Esophagus muscularis mucosa (tissue), 4 donors: ENCODE measurements at places on chromosomes 6 and 20. TPM values are rescaled to one million over a fixed set of nuclear protein-coding genes. Genes with fewer than 3 reads are reported as not detected.

The VTA1 gene
- 25.7 TPM for total RNA-seq

DNA sequence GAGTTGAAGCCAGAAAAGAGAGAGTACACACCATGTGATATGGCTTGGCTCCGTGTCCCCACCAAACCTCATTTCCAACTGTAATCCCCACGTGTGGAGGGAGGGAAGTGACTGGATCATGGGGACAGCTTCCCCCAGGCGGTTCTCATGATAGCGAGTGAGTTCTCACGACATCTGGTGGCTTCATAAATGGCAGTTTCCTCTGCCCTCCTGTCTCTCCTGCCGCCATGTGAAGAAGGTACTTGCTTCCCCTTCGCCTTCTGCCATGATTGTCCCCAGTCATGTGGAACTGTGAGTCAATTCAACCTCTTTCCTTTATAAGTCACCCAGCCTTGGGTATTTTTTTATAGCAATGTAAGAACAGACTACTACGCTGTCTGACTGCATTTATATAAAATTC lies 40.3 kb downstream of the TAF4 start:
- no peak overlapping the region for H3K4me3 ChIP-seq
- H3K27ac ChIP-seq = peak overlapping the region; percentile 17
- no peak for DNase-seq
- H3K4me1 ChIP-seq = peaks cover 67% of the 10 kb centered on the region
- H3K27me3 ChIP-seq = no peaks in the 10 kb centered on the region

DNA sequence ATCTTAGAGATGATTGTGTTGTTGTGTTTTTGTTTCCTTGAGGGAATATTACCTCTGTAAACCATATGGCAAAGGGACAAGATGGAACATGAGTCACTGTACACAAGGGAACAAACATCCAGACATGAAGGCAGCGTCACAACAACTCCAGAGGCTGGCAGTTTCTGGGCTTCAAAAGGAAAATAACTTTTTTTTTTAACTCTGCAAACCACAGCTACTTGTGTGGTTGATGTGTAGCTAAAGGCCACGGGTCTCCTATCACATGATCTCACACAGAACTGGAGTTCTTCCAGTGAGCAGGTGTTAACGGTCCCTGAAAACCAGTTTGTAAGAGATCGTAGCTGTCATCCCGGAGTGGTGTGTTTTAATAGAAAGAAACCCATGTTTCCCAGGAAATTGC lies 33.2 kb upstream of the HBS1L start:
- H3K36me3 ChIP-seq = no peaks in the 10 kb centered on the region
- no peaks in the 10 kb centered on the region for H3K4me1 ChIP-seq
- H3K27me3 ChIP-seq = no peaks in the 10 kb centered on the region
- H3K4me3 ChIP-seq = no peak overlapping the region

GRCh38 chr20:45909817-45910669 lies 1.9 kb downstream of the PLTP start:
- peak overlapping the region; percentile 57 for H3K4me3 ChIP-seq
- peaks cover 14% of the 10 kb centered on the region for H3K27me3 ChIP-seq
- H3K4me1 ChIP-seq = peaks cover 18% of the 10 kb centered on the region
- peak overlapping the region; percentile 81 for H3K27ac ChIP-seq

- H3K27ac ChIP-seq = no peak overlapping the region
- H3K27me3 ChIP-seq = no peaks in the 10 kb centered on the region
- DNase-seq = no peak
- H3K36me3 ChIP-seq = no peaks in the 10 kb centered on the region
- H3K4me1 ChIP-seq = no peaks in the 10 kb centered on the region
- no peak overlapping the region for H3K4me3 ChIP-seq
Measured at GRCh38 chr20:53468587-53468986, 125.1 kb downstream of the ZNF217 start.

The PPP1R14C gene
- 0.40 TPM for total RNA-seq

- peaks cover 10% of the 10 kb centered on the region for H3K4me1 ChIP-seq
- no peaks in the 10 kb centered on the region for H3K36me3 ChIP-seq
- H3K27ac ChIP-seq = no peak overlapping the region
- no peak overlapping the region for H3K4me3 ChIP-seq
- H3K27me3 ChIP-seq = no peaks in the 10 kb centered on the region
Measured at GRCh38 chr6:113181164-113181563, 676.0 kb upstream of the MARCKS start.

- no peaks in the 10 kb centered on the region for H3K27me3 ChIP-seq
- no peak overlapping the region for H3K27ac ChIP-seq
- H3K36me3 ChIP-seq = no peaks in the 10 kb centered on the region
- H3K4me3 ChIP-seq = no peak overlapping the region
- no peak for DNase-seq
- no peaks in the 10 kb centered on the region for H3K4me1 ChIP-seq
Measured at GRCh38 chr20:51350941-51351631, 191.4 kb downstream of the NFATC2 start.

GRCh38 chr6:125208625-125209249 lies 55.2 kb downstream of the TPD52L1 start:
- no peaks in the 10 kb centered on the region for H3K27me3 ChIP-seq
- H3K27ac ChIP-seq = no peak overlapping the region
- no peaks in the 10 kb centered on the region for H3K4me1 ChIP-seq
- H3K4me3 ChIP-seq = no peak overlapping the region
- no peak for DNase-seq
- no peaks in the 10 kb centered on the region for H3K36me3 ChIP-seq

DNA sequence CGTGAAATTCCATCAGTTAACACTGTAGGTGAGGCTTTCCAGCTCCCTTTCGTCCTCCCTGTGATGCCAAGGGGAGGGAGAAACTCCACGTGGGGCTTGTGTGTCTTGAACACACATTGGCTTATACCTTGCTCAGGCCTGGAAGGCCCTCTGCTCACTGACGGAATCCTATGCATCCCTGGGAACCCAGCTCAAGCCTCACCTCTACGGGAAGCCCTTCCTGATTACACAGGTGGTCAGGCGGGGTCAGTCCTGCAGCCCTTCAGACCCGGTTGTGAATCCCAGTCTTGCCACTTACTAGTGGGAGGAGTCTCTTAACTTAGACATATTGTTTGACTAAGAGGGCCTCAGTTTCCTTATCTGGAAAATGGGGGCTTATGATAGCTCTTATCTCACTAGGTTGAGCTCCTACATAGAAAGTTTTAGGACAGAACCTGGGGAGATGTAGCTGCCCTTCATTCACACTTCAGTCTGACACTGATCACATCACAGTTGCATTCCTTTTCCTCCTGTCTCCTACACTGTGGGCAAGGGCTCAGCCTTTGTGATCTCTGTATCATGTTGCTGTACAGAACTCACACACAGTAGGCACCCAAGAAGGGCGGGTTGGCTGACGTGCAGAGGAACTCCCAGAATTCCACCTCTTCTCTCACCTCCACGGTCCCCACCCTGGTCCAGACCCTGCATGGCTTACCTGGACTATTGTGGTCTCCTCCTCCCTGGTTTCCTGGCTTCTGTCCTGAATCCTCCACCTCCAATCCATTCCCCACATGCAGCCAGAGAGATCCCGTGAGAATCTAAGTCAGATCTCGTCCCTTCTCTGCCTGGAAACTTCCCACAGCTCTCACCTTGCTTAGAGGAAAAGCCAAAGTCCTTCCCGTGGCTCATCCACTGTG lies 129.6 kb downstream of the CEBPB start:
- DNase-seq = no peak
- peak overlapping the region; percentile 70 for H3K27ac ChIP-seq
- peaks cover 26% of the 10 kb centered on the region for H3K4me1 ChIP-seq

- peak; percentile 78 for DNase-seq
- no peaks in the 10 kb centered on the region for H3K36me3 ChIP-seq
- no peak overlapping the region for H3K4me3 ChIP-seq
- no peaks in the 10 kb centered on the region for H3K27me3 ChIP-seq
Measured at GRCh38 chr6:108638993-108639392, 78.3 kb downstream of the FOXO3 start.

GRCh38 chr6:65964261-65964660 lies 257.2 kb upstream of the EYS start:
- H3K27me3 ChIP-seq = no peaks in the 10 kb centered on the region
- DNase-seq = no peak
- H3K4me3 ChIP-seq = no peak overlapping the region
- H3K36me3 ChIP-seq = no peaks in the 10 kb centered on the region
- H3K4me1 ChIP-seq = no peaks in the 10 kb centered on the region
- H3K27ac ChIP-seq = no peak overlapping the region
